Stimulated activated CD4-positive, alpha-beta T cell treated with anti-CD3 and anti-CD28 coated beads, Interleukin-1b, Interleukin-23, amount 100 ng/mL, for 4 hours (primary cell): ENCODE measurements at places on chromosomes 3 and 15.
A peak's percentile ranks its signal among the peaks of the same experiment; 100 is the strongest.

- DNase-seq: peak; percentile 29
Observed at GRCh38 chr3:48400824-48401433, 28.9 kb downstream of the FBXW12 start.

GRCh38 chr3:149662240-149662887 is 4.5 kb upstream of the WWTR1 start:
- DNase-seq: no peak

DNA sequence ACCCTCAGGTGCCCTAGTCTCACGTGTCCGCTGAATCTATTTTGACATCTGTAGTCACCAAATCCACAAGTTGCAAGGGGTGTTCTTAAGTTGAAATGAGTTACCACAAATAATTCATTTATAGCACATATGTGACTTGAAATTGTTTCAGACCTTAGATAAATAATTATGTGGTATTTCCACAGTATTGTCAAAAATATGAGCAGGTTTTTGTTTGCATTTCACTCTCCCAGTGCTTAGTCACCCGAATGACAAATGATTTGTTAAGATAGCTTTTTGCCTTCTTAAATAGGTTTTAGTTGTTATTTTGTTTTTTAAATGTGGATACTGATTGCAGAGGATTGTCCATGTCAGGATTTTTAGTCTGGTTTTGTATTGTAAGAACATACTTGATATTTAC is 2.6 kb downstream of the MFSD1 start:
- DNase-seq: no peak

GRCh38 chr3:188133219-188133618 is 20.7 kb upstream of the LPP start:
- DNase-seq: no peak

DNA sequence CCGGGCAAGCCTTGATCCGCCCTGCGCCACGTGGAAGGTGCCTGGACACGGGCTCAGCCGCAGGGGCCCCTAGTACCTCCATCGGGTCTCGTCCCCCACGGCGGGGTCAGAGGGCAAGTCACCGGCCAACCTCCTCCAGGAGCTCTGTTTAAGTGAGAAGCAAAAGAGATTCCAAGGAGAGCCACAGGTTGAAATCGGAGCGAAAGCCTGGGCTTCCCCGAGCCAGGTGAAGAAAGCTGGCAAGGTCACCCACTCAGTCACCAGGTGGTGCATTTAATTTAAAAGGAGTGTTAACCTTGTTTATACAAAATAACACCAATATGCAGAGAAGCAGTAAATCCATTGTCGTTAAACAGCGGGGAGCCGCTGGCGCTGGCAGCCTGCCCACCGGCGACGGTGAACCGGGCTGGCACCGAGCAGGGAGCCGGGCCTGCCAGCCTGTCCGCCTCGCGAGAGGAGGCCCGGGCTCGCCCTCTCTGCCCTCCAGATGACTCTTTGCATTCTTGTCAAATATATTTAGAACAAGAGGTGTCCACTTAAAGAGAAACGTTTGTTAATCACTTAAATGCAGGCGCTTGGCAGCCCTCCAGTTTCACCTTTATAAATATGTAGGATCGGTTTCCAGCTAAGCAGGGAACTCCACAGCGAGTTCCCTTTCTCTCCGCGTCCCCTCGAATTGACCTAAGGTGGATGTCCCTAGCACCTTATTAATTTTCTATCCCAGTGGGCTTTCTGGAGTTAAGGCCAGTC is 277.3 kb upstream of the NR2F2 start:
- no peak for DNase-seq
